K562 (cell line): ENCODE measurements at places on chromosomes 1 and 21.

- DNase-seq = peak; percentile 98
Measured at GRCh38 chr1:229554886-229555621, 3.5 kb downstream of the ABCB10 start.

- DNase-seq = no peak
Measured at GRCh38 chr1:223374064-223374610, 10.2 kb upstream of the SUSD4 start.

DNA sequence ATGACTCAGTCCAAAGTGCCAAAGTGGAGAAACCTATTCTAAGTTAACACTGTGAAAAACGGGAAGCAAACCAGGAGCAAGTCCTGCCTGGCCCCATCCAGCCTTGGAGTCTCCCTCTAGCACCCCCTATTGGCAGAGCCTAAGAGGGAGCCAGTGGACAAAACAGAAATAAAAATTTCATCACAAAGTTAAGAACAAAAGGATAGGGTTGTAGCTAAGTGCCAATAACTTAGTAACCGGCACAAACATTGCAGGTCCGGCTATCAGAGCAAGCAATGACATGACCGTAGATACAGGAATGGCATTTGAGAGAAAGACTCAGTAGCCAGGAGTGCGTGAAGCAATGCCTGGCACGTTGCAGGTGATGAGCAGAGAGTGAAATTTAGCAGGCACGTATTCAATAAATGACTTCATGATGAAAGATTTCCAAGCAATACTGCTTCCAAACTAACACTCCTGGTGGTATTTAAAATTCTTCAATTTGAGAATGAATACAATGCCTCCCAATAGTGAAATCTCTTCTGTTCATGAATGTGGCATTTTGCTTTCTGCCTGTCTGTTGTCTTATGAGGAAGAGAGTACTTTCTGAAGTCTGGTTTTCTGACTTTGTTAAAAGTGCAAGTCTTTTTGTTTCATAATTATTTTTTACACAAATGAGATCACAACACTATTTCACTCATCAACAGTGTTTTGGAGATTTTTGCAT lies 391.0 kb downstream of the OMA1 start:
- DNase-seq = peak; percentile 22

DNA sequence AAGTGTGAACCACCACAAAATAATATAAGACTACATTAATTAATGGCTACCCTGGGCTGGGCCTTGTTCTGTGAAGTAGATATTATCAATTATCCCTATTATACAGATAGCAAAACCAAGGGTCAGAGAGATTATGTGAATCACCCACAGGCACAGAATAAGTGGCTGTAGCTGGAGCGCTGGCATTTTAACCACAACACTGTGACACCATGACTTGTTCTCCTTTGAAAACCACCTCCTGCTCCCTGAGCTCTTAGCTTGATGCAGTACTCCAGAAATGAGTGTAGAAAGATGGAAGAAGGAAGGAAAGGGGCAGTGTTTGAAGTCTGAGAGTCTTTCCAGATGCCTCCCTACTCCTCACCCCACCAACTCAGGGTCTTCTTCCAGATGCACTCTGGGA lies 29.5 kb upstream of the JUN start:
- no peak for DNase-seq

GRCh38 chr1:45678489-45678888 lies 7.8 kb downstream of the GPBP1L1 start:
- DNase-seq = no peak

DNA sequence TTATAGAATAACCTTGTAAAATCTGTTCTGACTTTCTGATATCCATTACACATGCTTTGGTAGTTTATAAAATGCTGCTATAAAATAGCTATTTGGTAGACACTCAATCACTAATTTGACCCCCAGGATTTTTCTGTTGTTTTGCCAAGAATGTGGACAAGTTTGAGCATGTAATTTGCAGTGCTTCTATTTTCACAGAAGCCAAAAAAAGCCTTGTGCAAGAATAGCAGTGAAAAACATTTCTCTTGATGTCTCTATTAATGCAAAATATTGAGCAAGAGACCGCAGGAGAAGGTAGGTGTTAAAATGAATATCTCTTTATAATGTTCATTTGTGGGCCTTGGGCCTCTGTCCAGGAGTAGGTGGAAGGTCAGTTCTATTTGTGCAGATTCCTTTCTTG lies 22.5 kb downstream of the MAP3K7CL start:
- no peak for DNase-seq

DNA sequence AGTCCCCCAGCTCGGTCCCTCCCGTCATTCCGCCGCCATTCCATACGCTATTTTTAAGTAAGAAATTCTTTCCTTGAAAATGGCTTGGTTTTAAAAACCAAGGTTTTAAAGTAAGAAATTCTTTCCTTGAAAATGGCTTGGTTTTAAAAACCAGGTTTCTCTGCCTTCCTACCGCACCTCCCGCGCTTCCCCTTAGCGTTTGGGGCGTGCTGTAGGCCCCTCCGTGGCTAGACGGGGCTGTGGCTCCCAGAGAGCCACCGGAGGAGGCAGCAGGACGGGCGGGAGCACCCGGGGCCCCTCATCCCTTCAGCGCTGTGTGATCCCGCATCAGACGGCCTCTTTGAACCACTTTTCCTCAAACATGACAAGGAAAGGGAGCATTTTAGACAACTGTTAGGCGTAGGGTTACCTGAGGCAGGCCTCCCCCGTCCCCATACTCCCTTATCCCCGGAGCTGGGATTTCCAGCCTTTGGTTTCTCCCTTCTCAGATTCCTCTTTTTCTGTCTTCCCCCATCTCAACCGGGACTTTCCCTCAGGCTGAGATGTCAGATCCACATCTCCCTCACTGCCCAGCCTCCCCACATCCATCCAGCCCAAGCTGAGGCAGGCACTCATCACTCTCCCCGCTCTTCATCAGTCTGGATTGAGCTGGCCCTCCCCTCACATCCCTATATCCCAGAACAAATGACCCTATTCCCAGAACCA lies 541 bp upstream of the CD58 start:
- DNase-seq = peak; percentile 40

- no peak for DNase-seq
Measured at GRCh38 chr1:247408100-247408499, 7.9 kb upstream of the NLRP3 start.

DNA sequence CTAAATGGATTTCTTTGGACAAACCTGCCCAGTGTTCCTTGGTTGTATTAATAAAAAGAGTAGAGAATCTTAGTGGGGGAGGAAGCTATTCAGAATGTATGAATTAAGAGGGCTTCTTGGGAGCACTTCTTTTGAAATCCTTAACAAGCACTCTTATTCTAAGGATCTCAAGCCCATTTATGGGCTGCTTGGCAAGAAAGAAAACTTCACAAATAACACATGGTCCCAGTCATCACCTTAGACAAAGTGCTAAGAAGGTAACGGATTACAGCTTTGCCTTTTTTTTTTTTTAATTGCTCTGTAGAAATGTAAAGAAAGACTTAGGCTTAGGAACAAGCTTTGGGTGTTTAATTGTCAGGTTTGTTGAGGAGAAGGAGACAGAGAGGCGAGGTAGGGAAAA lies 76.6 kb upstream of the IPO9 start:
- no peak for DNase-seq

DNA sequence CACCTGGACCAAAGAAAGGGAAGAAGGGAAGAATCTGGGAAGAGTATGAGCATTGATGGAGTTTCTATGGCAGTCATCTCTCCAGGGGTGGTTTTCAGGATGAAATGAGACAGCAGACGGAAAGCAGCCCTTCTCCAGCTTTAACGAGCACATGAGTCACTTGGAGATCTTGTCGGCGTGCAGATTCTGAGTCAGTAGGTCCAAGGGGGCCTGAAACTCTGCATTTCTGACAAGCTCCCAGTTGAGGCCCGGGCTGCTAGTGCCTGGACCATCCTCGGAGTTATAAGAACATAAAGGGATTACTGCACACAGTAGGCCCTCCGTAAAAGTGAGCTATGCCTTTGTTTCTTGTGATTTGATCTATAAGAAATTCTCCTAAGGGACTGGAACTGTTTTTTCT lies 17.6 kb downstream of the HSPG2 start:
- no peak for DNase-seq

DNA sequence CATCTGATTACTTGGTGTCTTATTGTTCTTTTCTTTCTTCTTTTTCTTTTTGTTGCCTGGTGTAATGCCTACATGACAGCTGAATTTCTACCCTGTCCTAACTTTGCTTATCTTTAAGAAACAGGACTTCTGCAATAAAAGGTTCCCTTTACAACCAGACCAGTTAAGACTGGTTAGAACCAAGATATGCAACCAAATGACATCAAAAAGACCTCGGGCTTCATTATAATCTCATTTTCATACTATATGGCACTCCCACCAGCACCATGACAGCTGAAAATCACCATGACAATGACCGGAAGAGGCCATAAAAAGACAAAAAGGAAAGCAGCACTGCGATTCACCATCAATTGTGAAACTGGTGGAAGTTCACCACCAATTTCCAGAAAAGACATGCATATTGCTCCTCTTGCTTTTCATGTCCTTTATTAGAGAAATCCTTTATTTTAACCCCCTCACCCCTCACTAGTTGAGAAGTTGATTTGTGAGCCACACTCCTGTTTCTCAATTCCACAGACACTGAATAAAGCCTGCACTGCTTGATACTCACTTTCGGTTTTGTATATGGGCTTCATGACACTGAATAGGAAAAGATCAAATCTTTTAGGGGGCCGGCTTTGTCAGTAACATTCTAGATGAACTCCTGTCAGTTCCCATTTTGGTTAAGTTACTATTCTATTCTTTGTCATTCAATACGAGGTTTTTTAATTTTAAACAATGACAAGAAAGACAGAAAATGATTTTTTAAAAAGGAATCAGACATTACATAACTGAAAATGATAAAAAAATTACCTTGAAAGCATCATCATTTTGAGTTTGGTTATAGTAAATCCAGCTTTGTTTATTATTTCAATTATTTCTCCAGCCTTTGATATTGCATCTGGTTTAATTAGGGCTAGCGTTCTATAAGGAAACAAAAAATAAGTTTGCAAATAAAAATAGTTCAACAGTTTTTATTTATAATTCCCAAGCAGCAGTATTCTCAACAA lies 58.1 kb downstream of the NME7 start:
- peak; percentile 41 for DNase-seq

- no peak for DNase-seq
Measured at GRCh38 chr1:60950224-60951063, 131.9 kb upstream of the NFIA start.

GRCh38 chr1:15330028-15330427 lies 79.7 kb upstream of the EFHD2 start:
- DNase-seq = no peak

DNA sequence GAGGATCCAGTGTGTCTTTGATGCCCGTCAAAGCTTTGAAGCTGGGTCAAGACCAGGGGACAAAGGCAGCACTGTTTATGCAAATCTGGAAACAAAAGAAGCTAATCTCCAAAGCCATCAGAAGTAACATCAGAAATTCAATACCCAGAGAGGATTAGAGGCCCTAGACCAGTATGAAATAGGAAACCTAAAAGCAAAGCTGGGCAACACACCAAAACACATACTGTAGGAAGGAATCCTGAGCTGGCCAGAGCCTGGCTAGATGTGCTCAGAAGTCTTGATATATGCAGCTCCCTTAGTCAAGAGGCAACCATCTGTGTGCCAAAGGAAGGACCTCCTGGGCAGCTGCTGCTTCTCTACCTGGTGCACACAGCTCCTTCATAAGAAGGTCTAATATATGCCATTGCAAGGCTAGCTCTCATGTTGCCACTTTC lies 12.3 kb downstream of the COLGALT2 start:
- DNase-seq = no peak

- peak; percentile 74 for DNase-seq
Measured at GRCh38 chr1:35715568-35716002, 3.1 kb downstream of the C1orf216 start.

DNA sequence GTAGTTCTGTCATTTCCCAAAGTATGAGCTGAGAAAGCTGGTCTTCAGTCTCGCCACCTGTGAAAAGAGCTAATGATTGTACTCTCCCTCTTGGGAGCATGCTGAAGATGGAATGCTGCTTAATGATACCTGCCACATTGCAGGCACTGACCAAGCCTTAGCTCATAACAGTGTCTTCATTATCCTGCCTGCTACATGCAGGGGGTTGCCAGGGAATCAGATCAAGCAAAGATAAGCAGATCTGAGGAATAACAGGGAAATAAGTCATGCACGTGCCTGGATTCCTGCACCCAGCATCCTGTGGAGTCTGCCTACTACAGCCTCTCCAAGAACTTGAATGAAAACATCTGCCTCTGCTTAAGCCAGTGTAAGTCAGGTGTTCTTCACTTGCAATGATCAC lies 667.3 kb downstream of the NPHP4 start:
- DNase-seq = no peak

DNA sequence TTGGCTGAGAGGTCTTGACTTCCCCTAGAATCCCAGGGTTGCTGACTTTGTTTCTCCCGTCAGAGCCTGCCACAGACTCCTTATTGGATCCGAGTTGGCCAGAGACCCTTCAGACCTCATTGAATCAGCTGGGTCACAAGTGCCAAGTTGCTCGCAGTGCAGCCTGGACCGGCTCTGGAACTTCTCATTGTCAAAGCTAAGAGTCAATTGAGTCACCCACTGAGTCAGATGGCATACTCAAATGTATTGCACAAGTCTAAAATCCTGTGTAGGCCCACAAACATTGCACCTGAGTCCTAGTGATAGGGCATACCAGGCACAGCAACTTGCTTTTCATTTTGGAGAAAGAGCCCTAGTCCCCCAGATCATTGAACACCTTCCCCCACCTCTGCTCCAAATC lies 20.4 kb upstream of the SCAF4 start:
- DNase-seq = no peak

DNA sequence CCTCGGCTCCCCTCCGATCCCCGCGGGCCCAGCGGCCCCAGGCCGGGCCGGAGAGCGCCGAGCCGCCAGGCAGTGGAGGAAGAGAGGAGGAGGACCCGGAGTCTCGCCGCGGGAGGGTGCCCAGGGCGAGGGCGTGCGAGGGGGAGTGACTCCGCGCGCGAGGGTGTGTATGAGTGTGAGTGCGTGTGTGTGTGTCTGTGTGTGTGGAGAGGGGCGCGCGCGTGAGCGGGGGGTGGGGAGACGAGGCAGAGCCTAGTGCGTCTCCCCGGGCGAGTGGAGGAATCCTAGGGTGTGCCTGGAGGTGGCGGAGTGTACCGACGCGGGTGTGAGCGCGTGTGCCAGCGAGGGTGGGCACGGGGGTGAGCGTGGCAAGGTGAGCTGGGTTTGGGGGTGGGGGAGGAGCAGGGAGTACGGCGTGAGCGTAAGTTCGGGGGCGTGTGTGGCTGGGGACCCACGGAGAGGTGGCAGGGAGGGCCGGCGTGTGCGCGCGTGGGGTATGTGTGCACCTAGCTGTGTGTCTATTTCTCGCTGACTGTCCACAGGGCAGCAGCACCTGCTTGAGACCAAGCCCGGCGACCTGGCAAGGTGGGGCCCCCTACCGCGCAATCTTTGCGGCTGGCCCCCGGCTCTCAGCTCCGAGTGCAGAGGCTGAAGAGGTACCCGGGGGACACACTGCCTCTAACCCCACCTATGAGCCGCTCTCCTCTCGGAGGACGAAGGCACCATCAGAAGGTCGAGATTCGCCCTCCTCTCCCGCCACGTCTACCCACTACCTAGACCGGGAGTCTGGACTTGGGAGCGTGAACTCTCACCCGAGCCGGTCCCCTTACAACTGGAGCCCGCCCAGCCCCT lies 784 bp upstream of the KCND3 start:
- DNase-seq = no peak

GRCh38 chr1:194117582-194117981 lies 931.2 kb upstream of the B3GALT2 start:
- DNase-seq = no peak
